ENCODE measurements at places on chromosomes 11 and 22. TPM values are rescaled to one million over a fixed set of nuclear protein-coding genes. Genes with fewer than 3 reads are reported as not detected.

HPX gene
- 0.13 TPM for total RNA-seq

LARGE2 gene
- total RNA-seq, result 11.2 TPM

CCDC157 gene
- total RNA-seq, result 13.1 TPM

C11orf97 gene
- not detected for total RNA-seq

TSG101 gene
- total RNA-seq, result 131 TPM

NTM gene
- total RNA-seq, result 111 TPM

UBTFL1 gene
- not detected for total RNA-seq

TEX12 gene
- not detected for total RNA-seq

KLHL22 gene
- total RNA-seq, result 18.6 TPM

SHISAL1 gene
- 0.71 TPM for total RNA-seq

FBLN1 gene
- total RNA-seq, result 29.0 TPM

PIK3IP1 gene
- 14.0 TPM for total RNA-seq

GVQW3 gene
- total RNA-seq, result 1.1 TPM

OR52B6 gene
- total RNA-seq, result not detected

APOBEC3C gene
- total RNA-seq, result 10.2 TPM

TPBGL gene
- total RNA-seq, result not detected

C22orf31 gene
- total RNA-seq, result not detected

OR51B2 gene
- total RNA-seq, result not detected

EXPH5 gene
- total RNA-seq, result 10.1 TPM

FXYD2 gene
- 5.0 TPM for total RNA-seq

PRG3 gene
- total RNA-seq, result not detected

PYGM gene
- total RNA-seq, result 0.27 TPM

HOATZ gene
- not detected for total RNA-seq

SHANK3 gene
- 6.0 TPM for total RNA-seq

All from kidney epithelial cell (primary cell).